Right renal pelvis (tissue), 4 donors: ENCODE measurements at places on chromosomes 3 and 15.

DNA sequence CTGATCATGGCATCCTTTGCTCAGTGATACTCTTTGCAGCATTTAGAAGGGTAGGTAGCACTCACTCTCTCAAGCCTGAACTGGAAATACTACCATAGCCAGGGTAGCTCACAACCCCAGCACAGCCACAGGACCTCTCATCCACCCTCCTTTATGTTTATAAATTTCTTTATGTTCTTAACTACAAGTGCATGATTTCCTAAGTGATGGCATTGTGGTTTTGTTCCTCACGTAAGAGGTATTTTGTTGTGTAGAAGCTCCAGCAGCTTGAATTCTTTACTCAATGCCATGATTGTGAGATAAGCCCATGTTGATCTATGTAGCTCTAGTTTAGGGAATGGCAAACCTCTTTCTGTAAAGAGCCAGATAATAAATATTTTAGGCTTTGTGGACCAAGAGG, 7.9 kb upstream of the RTP3 start:
- no peak for DNase-seq

- no peak for DNase-seq
Measured at GRCh38 chr3:189512821-189513220, 118.4 kb upstream of the TP63 start.

GRCh38 chr3:151599103-151599672, 134.5 kb upstream of the AADACL2 start:
- DNase-seq, result no peak

DNA sequence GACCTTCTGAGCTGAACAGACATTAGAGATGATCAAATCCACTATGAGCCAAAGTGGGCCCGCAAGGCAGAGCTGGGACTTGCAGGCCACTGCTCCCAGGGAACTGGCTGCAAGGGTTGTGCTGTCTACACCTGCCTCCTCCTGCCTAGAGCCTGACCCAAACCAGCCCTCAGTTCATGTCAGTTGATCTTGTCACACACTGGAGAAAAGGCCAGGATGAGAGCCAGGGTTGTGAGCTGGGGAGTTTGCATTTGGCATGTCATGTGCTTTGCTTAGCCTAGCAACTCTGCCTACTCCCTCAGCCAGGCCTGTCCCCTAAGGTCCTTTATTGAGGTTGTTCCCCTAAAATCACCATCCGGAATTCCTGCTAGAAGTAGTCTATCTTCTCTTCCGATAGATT, 67.8 kb downstream of the RAB11A start:
- DNase-seq, result no peak

DNA sequence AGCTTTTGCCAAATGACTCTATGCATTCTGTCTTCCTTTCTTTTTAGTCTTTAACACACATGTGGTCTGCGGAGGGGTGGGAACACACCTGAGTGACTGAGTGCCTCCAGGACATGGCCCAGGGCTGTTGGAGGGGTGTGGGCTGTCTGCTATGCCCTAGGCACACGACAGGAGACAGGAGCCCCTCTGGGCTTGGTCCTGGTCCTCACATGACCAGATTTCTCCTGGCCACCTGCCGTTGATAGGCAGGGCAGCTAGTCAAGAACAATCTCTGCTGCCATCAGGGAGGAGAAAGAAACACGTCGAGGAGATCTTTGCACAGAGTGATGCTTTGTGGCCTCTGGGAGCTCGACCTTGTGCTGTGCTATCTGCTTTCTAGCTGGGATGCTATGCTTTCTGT, 176.6 kb downstream of the KLF13 start:
- DNase-seq, result no peak

- no peak for DNase-seq
Measured at GRCh38 chr3:139326707-139327106, 17.1 kb upstream of the MRPS22 start.

GRCh38 chr15:92164327-92165000, 229.2 kb upstream of the ST8SIA2 start:
- no peak for DNase-seq

DNA sequence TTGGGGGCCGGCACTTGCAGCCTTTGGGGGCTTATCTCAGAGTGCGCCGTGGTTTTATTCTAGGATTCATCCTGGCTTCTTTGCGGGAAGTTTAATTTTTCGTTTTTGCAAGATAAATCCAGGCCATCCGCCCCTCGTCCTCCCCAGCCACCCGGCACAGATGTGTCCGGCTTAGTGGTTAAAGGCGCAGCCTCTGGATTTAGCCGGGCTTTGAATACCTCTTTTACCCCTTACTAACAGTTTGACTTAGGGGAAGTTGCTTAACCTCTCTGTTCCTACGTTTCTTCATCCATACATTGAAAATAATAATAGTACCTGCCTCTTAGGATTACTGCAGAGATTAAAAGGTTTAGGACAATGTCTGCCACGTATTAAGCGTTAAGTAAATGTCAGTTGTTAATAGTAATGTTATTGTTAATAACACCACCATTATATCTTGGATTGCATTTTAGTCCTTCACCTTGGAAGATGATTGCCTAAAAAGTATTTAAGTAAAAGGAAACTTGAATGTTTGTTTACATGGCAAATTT, 714 bp downstream of the ECT2 start:
- no peak for DNase-seq

DNA sequence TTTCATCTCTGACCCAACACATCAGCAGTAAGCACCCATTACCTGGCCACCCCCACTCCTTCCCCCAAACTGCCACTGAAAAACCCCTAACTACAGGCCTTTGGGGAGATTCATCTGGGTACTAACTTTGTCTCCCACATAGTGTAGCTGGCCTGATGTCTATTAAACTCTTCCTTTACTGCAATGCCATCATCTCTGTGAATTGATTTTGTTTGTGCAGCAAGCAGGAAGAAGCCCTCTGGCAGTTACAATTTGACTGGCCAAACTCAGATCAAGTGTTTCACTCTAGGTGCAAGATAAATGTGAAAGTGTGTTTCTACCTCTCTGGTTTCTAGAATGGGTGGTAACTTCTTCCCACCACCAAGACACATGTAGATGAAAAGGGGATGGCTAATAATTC, 26.7 kb upstream of the OR5K4 start:
- DNase-seq, result no peak

DNA sequence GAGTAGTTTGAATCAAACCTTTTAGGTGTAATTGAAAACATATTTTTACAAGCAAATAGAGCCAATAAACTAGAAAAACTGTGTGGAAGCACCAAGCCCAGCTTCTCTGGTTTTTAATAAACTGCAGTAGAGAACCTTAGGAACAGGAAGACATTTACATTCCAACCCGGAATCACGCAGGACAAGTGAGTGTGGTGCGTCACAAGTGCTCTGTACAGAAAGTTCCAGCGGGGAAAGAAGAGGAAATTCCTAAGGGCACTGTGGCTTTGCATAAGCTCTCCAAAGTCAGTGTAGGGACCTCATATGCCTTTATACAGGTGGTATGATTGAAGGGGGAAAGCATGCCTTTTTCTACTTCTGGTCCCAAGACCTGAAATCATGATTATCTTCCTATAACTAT, 21.6 kb downstream of the COL8A1 start:
- DNase-seq, result no peak

- no peak for DNase-seq
Measured at GRCh38 chr3:43522727-43523362, 99.0 kb downstream of the ANO10 start.

GRCh38 chr3:112304611-112305010, 10.6 kb upstream of the SLC9C1 start:
- no peak for DNase-seq

- DNase-seq, result no peak
Measured at GRCh38 chr3:87236093-87236492, 9.0 kb downstream of the CHMP2B start.

DNA sequence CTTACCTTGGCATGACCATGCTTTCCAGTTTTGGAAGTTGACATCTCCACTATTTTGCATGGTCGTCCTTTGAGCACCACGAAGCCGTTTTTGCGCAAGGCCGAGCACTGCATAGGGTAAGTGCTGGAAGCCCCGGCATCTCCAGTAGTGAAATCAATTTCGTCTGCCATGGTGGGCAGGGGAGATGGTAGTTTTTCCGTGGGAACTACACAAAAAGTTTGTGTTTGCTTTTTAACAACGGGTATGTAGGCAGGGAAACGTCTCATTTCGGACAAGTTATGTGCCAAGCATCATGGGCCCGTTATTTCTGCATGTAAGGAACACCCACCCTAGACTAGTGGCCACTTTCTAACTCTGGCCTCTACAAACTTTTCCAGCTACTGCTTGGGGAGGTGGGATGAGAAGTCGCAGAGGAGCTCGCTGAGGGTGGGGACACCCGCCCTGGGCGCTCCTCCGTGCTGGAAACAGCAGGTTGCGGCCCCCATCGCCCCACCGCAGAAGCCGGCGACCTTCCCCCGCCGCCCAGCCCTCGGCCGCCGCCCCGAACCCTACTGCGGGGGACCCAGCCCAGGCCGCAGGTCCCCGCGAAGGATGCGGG, 701 bp downstream of the EIF5A2 start:
- peak; percentile 5 for DNase-seq

DNA sequence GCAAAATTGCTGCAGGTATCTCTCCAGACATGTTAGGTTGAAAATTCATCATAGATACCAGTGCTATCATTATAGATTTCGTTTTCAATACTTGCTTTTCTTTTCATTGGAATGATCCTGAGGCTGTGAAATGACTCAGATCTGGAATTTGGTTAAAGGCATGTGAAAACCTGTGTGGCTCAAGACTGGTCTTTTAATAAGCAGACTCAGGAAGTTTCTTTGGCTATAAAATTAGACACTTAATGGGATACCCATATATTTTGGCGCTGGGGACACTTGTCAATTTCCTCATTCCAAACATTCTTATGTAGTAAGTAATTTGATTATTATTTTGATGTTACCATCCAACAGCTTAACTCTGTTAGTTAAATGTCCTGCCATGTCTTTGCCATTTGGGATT, 1041.1 kb upstream of the GBE1 start:
- DNase-seq, result no peak

DNA sequence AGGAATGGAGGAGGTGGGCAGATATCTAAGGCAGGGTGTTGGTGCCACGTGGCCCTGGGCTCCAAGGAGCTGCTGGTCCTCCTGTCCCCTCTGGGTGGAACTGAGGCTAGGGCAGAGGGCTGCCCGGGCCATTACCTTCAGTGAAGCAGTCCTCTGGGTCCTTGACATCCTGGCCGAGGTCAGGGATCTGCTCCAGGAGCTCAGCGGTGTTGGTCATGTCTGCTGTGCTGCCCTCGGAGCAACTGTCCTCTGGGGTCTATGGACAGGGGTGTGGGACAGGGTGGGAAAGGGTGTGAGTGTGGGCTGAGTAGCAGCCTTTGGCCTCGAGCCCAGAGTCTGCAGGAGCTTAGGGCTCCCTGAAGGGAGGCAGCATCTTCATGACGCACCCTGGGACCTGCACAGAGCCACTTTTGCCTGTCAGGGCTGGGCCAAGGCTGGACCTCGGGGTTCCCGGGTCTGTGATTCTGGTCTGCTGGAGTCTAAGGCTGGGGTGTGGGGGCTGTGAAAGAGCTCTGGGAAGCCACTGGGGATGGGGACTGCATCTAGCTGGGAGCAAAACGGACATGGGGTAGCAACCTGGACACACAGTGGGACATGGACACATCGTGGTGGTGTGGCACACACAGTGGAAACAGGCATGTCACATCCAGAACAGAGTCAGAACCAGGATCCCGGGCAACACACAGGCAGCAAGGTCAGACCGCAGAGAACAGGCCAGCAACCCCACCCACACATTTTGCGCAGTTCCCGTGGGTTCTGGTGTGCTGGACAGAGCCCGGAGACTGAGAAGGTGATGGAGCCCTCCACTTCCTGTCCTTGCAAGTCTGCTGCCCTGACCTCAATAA, 72.7 kb downstream of the SCN5A start:
- DNase-seq, result no peak

GRCh38 chr3:117572786-117573185, 863.2 kb downstream of the TUSC7 start:
- DNase-seq, result no peak

DNA sequence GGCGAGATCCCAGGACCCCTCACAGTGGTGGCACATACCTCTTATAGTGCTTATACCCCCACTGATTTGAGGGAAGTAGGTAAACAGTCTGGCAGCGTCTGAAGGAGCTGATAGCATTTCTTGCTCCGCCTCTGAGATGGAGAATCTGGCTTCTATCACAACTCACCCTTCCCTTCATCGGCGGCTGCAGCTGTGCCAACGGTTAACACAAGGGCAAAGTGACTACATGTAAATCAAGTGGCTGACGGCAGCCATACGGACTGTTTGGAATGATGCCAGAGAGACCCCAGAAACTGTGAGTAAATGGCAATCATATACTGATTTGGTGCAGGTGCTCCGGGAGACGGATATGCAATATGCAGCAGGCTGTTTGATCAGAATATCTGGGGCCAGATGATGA, 66.8 kb upstream of the UNC13C start:
- no peak for DNase-seq

DNA sequence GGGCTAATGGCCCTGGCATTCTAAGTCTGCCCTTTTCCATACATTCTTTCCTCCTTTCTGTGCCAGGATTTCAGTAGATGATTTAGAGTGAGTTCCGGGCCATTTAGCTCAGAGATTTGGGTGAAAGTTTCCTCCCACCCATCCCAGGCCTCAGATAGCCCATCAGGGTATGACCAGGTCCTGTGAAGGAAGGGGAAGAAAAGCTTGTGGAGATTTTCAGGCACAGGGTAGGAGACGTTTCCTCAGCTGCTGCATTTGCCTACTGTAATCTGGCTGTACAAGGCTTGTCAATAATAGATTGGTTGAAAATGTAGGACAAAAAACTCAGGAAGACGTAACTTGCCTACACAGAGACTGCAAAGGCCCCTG, 63.2 kb upstream of the BCL6 start:
- peak; percentile 25 for DNase-seq

DNA sequence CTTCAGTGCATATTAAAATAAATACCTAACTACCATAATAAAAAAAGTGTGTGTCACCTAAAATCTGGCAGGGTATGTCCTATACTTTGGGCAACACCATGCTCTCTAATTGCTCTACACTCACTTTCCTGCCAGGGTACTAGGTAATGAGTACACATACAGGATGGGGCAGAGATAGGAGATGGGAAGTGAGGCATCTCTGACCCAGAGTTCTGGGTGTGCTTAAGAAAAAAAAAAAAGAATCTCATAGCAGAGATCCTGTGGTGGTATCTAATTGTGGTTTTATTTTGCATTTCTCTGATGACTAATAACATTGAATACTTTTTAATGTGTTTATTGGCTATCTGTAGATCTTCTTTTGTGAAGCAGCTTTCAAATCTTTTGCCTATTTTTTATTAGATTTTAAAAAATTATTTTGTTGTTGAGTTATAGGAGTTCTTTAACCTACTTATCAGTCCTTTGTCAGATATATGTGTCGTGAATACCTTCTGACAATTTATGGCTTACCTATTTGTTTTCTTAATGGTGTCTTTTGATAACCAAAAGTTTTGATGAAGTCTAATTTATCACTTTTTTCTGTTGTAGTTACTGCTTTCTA, 48.0 kb downstream of the EEFSEC start:
- DNase-seq, result no peak

GRCh38 chr3:52010431-52010830, 14.7 kb upstream of the RPL29 start:
- DNase-seq, result no peak
